Stomach (tissue), 19 donors: ENCODE measurements at places on chromosomes 3 and 15.

DNA sequence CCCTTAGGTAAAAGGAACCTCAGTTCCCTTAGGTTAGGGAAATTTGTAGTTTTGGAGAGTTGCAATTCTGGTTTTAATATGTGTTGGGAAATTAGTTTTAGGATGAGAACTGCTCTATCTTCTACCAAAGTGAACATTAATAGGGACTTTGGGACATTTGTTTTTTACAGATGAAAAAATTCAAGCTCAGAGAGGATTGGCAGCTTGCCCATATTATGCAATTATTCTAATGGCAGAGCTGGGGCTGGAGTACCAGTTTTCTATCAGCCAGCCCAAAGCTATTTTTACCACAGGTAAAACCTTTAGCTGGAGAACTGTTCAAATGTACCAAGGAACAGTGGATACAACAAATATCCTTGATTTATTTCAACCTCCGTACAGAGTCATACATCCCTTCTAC lies 127.0 kb downstream of the CPNE4 start:
- DNase-seq: no peak

GRCh38 chr3:20576228-20576627 lies 390.2 kb upstream of the SGO1 start:
- DNase-seq: no peak

DNA sequence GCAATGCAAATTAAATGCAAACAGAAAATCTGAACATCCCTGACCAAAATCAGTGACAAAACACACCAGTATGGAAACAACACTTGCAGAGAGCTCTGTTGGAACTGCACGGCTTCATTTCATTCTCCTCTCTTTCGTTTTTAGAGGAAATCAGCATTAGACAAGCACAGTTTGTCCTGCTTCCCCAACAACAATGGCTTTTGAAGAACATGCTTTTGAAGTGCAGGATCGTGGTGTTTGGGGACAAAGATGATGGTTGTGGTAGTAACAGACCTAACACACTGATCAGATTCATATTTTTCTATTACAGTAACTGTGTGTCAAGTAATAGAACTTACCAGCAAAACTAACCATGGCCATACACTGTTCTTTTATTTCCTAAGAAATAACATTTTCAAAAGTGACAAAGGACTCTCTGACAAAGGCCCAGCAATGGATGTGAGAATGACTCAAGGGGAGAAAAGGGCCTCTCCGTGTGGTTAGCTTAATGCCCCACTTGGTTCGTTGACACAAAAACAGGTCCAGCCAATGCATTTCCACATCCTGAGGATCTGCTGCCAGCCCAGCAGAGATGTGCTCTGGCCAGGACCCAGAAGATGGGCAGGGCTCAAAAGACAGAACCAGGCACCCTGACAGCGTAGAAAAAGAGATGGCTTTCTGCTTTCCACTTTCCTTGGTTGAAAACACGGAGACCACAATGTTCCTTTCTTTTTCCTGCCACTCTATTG lies 84.1 kb downstream of the CCNL1 start:
- no peak for DNase-seq

DNA sequence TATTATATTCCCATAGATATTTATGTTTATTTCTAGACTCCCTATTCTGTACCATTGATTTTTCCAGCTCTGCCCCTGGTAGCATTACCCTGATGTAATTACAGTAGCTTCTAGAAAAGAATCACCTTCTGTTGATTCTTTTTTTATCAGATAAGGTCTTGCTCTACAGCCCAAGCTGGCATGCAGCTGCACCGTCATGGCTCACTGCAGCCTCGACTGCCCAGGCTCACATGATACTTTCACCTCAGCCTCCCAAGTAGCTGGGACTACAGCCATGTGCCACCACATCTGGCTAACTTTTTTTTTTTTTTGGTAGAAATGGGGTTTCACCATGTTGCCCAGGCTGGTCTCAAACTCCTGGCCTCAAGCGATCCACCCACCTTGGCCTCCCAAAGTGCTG lies 41.8 kb downstream of the SLC24A1 start:
- DNase-seq: no peak

DNA sequence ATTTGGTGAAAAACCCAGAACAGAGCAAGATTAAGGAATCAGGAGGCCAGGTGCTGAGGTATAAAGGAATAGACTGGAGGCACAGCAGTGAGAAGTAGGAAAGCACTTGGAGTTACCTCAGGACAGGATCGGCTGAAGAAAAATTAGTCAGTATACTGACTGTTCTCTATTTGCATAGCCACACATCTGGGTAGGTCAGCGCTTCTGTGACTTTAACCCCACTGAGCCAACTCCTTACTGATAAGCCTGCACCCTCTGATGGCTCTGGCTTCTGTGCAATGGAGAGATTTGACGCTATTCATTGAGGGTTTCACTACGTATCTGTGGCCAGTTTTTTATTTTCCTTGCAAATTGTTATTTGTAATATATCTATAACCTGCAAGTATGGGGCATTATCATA lies 22.3 kb downstream of the MECOM start:
- no peak for DNase-seq

DNA sequence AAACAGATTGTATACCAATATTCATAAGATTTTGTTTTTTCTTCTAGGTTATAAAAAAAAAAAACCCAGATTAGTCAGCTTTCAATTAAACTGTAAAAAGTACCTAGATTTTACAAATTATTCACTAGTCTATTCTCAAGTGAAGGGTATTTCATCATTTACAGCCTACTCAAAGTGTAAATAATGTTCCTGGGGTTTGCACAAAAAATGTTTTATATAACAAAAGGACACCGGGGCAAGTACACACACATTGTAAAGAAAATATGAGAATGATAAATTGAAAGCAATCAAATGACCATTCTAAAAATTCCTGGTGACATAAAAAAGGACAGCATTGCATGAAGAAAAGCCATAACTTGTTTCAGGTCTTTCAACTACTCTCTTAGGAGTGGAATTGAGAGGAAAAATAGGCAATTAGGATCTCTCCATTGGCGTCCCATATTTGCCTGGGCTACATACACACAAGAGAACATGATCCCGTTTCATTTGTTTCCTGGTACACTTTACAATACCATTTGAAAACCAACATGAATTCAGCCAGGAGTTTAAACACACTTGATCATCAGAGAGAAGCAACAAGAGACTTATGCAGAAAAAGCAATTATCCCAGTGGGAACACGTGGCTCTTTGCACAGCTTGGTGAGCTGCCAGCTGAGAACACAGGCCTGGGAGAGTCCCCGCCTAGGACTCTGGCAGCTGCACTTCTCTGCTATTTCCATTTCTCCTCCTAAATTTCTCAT lies 1039.2 kb downstream of the ROBO1 start:
- DNase-seq: peak; percentile 67

GRCh38 chr3:128009952-128010846 lies 42.0 kb upstream of the SEC61A1 start:
- DNase-seq: no peak

GRCh38 chr3:81439108-81439507 lies 322.3 kb downstream of the GBE1 start:
- no peak for DNase-seq

DNA sequence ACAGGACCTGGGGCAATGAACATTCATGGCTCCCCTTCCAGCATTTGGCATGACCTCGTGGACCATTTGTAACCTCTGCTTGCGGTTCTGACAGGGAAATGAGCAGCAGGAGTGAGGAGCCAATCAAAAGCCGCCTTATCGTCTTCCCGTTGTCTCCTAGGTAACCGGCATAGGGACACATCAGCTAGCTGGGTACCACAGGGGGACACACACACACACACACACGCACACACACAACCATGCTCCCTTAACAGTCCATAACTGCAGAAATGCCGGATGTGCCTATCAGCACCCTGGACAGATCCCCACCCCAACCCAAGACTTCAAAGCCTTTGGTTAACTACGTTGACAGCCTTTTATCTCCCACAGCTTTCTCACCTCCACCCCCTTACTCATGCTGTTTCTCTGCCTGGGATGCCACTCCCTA lies 53.4 kb upstream of the CCDC174 start:
- peak; percentile 78 for DNase-seq

- no peak for DNase-seq
These were observed 4.6 kb downstream of the ITGA11 start for GRCh38 chr15:68427366-68427765.

DNA sequence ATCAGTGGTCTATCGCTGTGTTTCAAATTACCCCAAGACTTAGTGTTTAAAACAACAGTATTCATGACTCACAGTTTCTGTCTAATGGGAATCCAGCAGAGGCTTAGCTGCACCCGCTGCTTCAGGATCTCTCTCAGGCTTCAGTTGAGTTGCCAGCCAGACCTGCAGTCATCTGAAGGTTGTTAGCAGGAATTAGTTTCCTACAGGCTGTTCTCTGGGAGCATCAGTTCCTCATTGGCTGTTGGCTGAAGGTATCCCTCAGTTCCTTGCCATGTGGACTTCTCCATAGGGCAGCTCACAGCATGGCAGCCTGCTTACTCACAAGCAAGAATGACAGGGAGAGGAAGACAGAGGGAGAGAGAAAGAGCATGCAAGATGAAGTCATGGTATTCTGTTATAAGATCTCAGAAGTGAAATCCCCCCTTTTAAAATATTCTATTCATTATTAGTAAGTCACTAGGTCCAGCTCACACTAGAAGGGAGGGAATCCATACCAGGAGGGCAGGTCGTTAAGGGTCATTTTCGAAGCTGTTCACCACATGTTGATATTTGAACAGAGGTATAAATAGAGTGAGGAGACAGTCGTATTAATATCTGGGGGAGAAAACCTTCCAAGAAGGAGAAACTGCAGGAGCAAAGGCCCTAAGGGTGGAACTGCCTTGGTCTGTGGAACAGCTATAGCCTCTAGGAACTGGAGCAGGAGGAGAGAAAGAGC lies 473.9 kb upstream of the PPP2R3A start:
- DNase-seq: no peak

DNA sequence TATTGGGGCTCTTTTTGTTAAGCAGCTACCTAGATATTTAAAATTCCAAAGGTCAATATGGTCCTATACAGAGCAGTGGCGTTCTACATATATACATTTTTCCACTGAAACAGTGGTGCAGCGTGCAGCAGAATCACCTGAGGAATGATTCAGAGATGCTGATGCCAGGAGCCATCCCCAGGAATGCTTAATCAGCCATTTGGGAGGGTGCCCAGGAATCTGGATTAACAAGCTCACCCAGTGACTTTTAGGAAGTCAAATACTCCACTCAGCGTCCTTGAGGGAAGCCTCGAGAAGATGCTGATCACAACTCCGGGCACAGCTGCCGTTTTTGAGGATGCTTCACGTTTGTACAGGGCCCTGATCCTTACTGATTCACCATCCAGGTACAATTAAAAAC lies 82.6 kb upstream of the ARHGEF3 start:
- no peak for DNase-seq

- DNase-seq: no peak
These were observed 32.7 kb downstream of the PDIA5 start for GRCh38 chr3:123099331-123100192.
